Progenitor cell of endocrine pancreas (in vitro differentiated cells): ENCODE measurements at places on chromosomes 16 and 17.

DNA sequence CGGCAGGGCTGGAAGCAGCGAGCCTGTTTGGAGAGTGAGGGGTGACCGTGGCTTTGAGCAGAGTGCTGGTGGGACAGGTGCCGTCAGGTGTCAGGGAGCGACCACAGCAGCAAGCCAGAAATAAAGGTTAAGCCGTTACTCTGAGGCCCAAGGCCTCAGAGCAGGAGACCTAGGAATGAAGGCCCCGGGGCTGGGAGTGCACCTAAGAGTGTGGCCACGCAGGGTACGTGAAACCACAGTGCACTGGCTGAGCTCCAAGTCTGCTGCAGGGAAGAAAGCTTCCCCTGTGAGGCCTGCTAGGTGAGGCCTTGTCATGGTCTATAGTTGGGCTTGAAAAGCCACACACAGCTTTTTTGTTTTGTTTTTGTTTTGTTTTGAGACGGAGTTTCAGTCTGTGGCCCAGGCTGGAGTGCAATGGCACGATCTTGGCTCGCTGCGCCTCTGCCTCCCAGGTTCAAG, 8.7 kb downstream of the CLUAP1 start:
- H3K27me3 ChIP-seq: no peaks in the 10 kb centered on the region
- H3K4me3 ChIP-seq: no peak overlapping the region
- H3K36me3 ChIP-seq: peaks cover 28% of the 10 kb centered on the region
- peaks cover 1% of the 10 kb centered on the region for H3K4me1 ChIP-seq
- no peak for DNase-seq

- peaks cover 81% of the 10 kb centered on the region for H3K27me3 ChIP-seq
- no peaks in the 10 kb centered on the region for H3K4me1 ChIP-seq
- DNase-seq: no peak
- H3K4me3 ChIP-seq: no peak overlapping the region
- no peak overlapping the region for H3K27ac ChIP-seq
Observed at GRCh38 chr17:48760411-48760810, 31.9 kb upstream of the HOXB13 start.

DNA sequence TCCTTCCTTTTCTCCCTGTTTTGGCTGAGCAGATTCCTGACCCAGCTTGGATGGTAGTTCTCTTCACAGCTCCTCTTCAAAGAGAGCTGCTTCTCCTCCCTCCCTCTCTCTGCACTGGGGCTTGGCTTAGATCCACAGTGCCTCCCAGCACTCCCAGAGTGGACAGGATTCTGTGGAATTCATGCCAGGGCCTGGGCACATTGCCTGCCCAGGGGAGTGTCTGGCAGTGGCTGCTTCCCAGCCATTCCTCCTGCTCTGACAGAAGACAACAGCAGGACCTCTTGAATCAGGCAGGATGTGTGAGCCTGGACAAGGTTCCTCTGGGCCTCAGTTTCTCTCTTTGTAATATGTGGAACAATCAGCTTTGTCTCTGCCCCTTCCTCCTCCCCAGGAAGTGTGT, 4.5 kb upstream of the MMP28 start:
- H3K4me1 ChIP-seq: no peaks in the 10 kb centered on the region
- no peak for DNase-seq
- no peak overlapping the region for H3K4me3 ChIP-seq
- no peak overlapping the region for H3K27ac ChIP-seq

DNA sequence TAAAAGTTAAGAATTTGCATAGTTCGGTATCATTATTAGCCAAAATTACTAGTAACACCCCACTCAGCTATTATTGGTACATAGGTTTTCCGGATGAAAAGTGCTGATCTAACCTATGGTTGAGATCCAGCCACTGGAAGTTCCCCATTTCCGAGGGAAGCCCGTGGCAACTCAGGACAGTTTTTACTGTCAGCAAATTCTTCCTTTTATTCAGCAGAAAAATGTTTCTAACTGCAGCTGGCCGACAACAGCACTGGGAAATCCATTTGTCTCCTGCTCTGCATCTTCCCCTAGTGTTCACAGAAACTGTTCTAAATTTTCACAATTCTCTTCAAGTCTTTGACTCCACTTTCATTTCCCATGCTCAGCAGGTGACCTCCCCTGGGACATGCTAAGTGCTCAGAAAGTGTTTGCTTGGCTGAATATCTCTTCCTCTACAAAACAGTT, 15.5 kb upstream of the MMD start:
- DNase-seq: no peak
- H3K4me1 ChIP-seq: peaks cover 16% of the 10 kb centered on the region
- peaks cover 7% of the 10 kb centered on the region for H3K27me3 ChIP-seq
- H3K4me3 ChIP-seq: no peak overlapping the region

DNA sequence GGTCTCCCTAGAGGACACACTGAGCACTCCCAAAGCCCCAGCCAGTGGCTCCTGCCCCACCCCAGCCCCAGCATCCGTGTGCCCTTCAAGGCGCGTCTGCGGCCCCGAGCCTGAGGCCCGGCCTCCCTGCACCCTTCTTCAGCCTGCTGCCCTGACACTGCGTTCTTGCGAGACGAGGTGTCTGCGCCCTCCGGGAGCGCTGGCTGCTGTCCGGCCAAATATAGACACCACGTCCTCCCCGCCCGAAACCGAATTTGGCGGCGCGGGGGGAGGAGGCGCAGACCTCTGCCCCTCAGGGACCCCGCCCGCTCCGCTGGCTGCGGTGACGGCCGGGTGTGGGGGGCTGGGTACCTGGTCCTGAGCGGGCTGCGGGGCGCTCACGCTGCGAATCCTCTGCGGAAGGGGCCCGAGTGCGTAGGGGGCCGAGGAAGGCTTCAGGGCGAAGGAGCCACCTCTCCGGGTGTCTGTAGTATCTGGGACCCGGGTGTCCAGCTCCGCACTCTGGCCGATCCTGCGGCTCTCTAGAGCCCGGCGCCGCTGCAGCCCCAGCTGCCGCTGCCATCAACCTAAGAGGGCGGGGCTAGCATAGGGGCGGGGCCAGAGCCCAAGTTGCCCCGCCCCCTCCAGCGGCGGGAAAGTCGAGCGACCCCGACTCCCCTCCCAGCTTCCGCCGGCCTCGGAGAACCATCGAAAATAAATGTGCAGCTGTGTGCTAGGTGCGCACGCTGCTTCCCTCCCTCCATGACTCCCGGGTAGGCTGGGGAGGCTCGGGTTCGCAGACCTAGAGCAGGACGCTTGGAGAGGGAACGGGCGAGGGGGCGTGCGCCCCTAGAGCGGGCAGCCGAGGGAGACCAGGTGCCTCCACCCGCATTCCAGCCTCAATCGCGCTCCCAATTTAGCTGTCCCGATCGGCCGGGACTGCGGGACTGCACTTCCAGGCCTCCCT, at the start of gene CORO6:
TSS of gene CORO6 (minus strand) at position 576 of the 946 bp plus-strand sequence. CDS start 1,491 bp downstream, outside the sequence.
- peaks cover 72% of the 10 kb centered on the region for H3K27me3 ChIP-seq
- H3K4me1 ChIP-seq: no peaks in the 10 kb centered on the region
- H3K36me3 ChIP-seq: peaks cover 2% of the 10 kb centered on the region
- DNase-seq: peak; percentile 63
- H3K4me3 ChIP-seq: peak within 1 kb of the TSS; percentile 68

DNA sequence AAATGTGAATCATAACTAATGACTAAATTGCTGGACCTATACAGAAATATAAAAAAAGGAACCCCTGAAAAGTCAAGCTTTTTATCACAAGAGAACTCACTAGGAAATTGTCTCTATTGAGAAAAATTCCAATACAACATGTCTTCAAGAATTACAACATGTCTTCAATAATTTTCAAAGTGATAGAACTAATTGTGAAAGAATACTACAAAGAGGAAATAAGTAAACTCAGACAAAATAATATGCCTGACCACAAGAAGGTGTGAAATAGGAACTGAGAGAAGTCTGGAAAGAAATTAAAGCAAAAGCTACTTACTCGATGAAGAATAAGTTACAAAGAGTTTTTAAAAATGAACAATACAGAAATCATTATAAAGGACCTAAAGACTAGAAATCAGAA, 29.9 kb upstream of the OR1G1 start:
- no peaks in the 10 kb centered on the region for H3K27me3 ChIP-seq
- H3K36me3 ChIP-seq: no peaks in the 10 kb centered on the region
- no peak overlapping the region for H3K27ac ChIP-seq
- H3K4me3 ChIP-seq: no peak overlapping the region
- H3K4me1 ChIP-seq: no peaks in the 10 kb centered on the region

- DNase-seq: no peak
- no peaks in the 10 kb centered on the region for H3K36me3 ChIP-seq
- no peaks in the 10 kb centered on the region for H3K4me1 ChIP-seq
- peaks cover 24% of the 10 kb centered on the region for H3K27me3 ChIP-seq
- no peak overlapping the region for H3K4me3 ChIP-seq
- H3K27ac ChIP-seq: no peak overlapping the region
Observed at GRCh38 chr17:41498276-41498675, 7.1 kb downstream of the KRT13 start.

GRCh38 chr17:31391496-31391949, at the start of gene RAB11FIP4:
Gene RAB11FIP4 (plus strand): TSS chr17:31391675. CDS start chr17:31391853, 178 bp downstream.
- no peaks in the 10 kb centered on the region for H3K4me1 ChIP-seq
- peak within 1 kb of the TSS; percentile 60 for H3K4me3 ChIP-seq
- H3K36me3 ChIP-seq: no peaks in the 10 kb centered on the region
- H3K27me3 ChIP-seq: peaks cover 74% of the 10 kb centered on the region
- DNase-seq: no peak
- peak within 1 kb of the TSS; percentile 3 for H3K27ac ChIP-seq

- no peaks in the 10 kb centered on the region for H3K4me1 ChIP-seq
- peaks cover 7% of the 10 kb centered on the region for H3K27me3 ChIP-seq
- no peaks in the 10 kb centered on the region for H3K36me3 ChIP-seq
- no peak overlapping the region for H3K4me3 ChIP-seq
Observed at GRCh38 chr17:78640700-78641099, 63.5 kb upstream of the DNAH17 start.

DNA sequence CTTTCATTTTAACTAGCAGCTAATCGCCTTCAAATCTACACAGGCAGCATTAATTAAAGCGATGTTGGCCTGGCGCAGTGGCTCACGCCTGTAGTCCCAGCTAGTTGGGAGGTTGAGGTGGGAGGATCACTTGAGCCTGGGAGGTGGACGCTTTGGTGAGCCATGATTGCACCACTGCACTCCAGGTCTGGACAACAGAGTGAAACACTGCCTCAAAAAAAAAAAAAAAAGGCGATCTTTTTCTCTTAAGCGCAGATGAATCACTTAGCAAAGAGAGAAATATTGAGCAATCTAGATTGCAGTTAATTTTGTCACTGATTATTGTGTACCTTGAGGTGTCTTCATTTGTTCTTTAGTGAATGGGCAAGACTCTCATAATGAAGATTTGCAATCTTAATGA, 12.4 kb downstream of the SNTB2 start:
- no peak overlapping the region for H3K27ac ChIP-seq
- DNase-seq: no peak
- peaks cover 1% of the 10 kb centered on the region for H3K36me3 ChIP-seq
- H3K4me3 ChIP-seq: no peak overlapping the region

DNA sequence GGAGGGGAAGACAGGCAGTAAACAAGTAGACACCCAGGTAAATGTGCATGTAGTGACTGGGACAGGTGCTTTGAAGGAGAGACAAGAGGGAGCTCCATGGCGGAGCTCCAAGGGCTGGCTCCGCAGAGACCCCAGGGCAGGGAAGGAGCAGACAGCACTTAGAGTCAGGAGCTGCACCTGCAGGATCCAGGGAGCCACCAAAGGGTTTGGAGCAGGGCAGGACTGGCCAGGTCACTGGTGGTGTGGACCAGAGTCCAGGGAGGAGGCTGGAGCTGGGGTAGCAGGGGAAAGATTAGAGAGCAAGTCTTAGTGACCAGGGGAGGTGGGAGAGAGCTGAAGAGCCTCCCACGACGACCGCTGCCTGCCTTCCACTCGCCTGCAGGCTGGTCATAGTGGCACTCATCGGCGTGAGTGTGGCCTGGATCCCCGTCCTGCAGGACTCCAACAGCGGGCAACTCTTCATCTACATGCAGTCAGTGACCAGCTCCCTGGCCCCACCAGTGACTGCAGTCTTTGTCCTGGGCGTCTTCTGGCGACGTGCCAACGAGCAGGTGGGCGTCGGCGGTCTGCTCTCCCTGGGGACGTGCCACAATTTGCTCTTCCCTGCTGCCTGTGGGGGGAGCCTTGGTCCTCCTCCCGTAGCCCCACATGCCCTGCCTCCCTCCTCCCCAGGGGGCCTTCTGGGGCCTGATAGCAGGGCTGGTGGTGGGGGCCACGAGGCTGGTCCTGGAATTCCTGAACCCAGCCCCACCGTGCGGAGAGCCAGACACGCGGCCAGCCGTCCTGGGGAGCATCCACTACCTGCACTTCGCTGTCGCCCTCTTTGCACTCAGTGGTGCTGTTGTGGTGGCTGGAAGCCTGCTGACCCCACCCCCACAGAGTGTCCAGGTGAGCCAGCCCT, 14.7 kb upstream of the FAM83G start:
- no peak overlapping the region for H3K27ac ChIP-seq
- no peaks in the 10 kb centered on the region for H3K36me3 ChIP-seq
- H3K4me3 ChIP-seq: no peak overlapping the region
- peaks cover 16% of the 10 kb centered on the region for H3K27me3 ChIP-seq

DNA sequence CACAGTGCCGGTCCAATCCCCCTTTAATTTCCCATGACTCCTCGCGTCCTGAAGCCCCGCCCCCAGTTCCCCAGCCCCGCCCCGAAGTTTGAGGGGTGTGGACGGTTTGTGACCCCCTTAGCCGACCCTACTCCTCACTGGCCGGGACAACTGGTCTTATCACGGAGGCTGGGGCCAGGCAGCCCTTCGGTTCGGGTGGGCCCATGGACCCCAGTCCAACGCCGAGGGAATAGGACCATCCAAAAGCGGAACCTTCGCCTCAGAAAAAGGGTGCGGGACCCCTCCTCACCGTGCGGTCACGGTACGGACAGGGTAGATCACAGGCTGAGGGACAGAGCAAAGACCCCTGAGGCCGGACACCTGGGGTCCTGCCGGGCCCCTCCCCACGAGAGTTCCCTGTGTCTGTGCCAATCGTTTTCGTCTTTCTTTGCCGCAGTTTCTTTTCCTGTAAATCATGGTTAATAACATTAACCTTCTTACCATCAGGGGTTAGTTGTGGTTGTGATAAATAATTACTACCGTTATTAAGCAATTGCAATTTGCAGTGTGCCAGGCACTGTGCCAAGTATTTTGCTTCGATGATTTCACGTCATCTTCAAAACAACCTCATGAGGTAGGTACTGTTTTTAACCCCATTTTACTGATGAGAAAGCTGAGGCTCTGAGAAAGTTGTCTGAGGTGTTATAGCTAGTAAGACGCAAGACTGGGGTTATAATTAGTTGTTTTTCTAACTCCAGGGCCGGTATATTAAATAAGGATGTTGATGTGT, 543 bp downstream of the TMUB2 start:
- H3K36me3 ChIP-seq: peaks cover 7% of the 10 kb centered on the region
- peak overlapping the region; percentile 97 for H3K4me3 ChIP-seq
- peaks cover 21% of the 10 kb centered on the region for H3K4me1 ChIP-seq
- H3K27ac ChIP-seq: peak overlapping the region; percentile 99
- DNase-seq: no peak

DNA sequence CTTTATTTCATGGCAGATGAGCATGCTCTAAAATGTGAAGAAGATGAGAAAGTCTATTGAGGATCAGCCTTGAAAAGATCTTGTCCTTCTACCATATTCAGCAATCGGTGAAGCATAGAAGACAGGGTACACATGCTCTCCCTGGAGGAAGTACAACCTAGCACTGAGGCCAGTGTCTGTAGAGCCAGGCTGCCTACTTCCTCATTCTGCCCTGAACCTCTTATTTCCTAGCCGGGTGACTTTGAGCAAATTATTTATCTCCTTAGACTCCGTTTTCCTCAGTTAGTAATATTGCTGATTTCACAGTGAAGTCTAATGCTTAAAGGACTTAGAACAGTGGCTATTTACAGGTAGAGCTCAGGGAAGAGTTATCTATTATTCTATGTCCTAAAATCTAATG, 58.4 kb downstream of the TMEM100 start:
- no peak overlapping the region for H3K27ac ChIP-seq
- no peaks in the 10 kb centered on the region for H3K36me3 ChIP-seq
- H3K27me3 ChIP-seq: peaks cover 13% of the 10 kb centered on the region
